ENCODE measurements at places on chromosomes 7 and 10.
A peak's percentile ranks its signal among the peaks of the same experiment; 100 is the strongest.

GRCh38 chr10:30439931-30440330 is 5.9 kb downstream of the MAP3K8 start:
- no peak for DNase-seq

DNA sequence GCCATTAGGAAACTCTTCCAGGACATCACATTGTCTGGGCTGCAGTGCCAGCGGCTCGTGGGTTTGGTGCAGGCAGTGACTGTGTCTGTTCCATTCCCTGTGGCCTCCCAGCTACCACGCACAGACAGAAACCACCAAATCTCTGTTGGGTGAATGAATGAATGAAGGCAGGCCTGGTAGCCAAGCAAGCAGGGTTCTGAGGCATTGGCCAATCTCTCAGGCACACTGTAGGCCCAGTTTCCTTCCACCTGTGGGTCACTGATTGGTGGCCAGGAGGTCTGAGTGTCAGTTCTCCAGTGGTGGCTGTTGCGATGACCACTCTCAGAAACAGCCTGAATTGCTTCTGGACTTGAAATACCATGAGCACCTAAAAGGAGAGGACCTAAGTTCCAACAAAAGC is 59.4 kb upstream of the CTBP2 start:
- DNase-seq, result no peak

DNA sequence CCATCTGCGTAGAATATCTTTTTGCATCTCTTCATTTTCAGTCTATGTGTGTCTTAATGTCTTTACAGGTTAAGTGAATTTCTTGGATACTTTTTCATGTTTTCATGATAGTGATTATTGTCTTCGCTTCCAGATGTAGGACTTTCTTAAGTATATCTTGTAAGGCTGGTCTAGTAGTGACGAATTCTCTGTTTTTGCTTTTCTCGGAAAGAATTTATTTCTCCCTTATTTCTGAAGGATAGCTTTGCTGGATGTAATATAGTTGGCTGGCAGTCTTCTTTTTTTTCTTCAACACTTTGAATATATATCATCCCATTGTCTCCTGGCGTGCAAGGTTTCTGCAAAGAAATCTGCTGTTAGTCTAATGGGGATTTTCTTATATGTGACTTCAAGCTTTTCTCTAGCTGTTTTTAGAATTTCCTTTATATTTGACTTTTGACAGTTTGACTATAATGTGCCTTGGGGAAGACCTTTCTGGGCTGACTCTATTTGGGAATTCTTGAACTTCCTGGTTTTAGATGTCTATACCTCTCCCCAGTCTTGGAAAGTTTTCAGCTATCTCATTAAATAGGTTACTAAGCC is 14.3 kb downstream of the GTPBP4 start:
- no peak for DNase-seq

GRCh38 chr7:141012696-141013344 is 1.9 kb downstream of the MRPS33 start:
- DNase-seq, result no peak

DNA sequence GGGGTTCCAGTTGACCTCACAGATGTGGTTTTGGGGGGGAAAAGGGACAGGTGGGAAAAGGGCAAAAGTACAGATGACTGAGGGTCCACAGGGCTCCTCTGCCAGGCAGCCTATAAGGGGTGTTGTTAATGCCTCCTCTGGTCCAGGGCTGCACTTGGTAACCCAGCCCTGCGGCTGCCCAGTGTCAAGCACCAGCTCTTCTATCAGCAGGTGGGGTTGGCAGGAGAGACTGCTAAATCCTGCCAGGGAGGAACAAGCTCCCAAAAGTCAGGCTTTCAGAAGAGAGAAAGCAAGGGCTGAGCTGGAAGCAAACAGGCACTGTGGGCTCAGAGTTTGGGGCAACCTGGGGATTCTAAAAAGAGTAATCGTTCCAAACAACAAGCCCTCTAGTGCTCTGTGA is 39.1 kb downstream of the LRRC20 start:
- no peak for DNase-seq

GRCh38 chr7:75048435-75049379 is 24.9 kb downstream of the RCC1L start:
- DNase-seq, result no peak

- no peak for DNase-seq
These were observed 124.8 kb upstream of the CHST15 start for GRCh38 chr10:124217906-124218804.

DNA sequence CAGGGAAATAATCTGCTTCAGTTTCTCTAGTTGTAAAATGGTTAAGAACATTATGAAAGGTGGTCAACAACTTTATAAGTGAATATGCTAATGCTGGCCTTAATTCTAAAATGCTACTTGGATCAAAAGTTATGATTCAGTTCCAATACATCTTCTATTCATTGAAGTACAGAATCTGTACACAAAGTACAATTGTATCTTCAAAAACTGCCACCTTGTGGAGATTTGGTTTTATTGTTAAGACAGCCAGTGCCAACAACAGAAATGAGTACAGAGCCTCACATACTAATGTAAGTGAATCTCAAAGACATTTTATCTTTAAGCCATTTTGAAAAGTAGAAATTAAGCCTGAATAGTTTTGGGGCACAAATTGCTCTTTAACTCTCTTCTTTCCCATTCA is 194.0 kb downstream of the CFTR start:
- no peak for DNase-seq

- no peak for DNase-seq
These were observed 14.5 kb upstream of the FAM13C start for GRCh38 chr10:59376846-59377245.

DNA sequence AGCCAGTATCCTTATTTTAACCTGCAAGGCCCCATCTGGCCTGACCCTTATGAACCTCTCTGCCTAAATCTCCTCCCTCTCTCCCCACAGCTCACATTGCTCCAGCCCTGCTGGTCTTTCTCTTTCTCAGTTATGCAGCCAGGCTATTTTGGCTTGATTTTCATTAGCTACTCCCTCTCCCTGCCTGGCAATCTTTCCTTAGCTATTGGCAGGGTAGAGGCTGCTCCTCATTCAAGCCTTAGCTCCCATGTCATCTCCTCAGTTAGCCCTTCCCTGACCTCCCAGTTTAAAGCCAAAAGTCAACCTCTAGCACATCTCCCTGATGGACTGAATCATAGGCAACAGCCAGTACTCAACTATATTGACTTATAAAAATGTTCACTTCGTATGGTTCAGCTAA is 214.4 kb upstream of the CELF2 start:
- peak; percentile 85 for DNase-seq

- DNase-seq, result no peak
These were observed 102.8 kb upstream of the TNS3 start for GRCh38 chr7:47684728-47685127.

DNA sequence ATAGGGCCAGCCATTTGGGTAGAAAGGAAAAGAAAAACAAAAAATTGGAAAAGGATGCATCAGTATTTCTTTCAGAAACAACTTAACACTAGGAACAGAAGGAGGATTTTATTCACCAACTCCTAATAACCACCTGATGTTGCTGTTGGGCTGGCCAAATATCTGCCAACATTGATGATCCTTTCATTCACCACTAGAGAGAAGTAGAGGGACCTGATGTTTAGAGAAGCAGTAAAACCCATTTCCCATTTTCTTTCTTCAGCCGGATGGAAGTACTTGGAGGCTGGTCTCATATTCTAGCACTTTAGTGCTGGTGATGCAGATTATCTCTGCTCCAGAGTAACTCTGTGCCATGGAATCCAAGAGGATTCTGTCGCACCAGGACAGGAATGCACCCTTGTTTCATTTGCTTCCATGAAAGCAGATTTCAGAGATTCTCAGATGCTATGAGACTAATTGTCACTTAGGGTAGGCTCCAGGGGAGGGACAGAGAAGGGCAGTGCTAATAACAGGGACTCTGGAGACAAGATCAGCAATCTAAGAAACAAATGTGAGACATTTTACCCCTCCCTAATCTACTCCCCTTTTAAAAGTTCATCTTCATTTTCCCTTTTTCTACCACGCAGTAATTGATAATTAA is 3.1 kb downstream of the KLLN start:
- peak; percentile 29 for DNase-seq

- no peak for DNase-seq
These were observed 17.2 kb downstream of the PLCE1 start for GRCh38 chr10:94010886-94011285.

DNA sequence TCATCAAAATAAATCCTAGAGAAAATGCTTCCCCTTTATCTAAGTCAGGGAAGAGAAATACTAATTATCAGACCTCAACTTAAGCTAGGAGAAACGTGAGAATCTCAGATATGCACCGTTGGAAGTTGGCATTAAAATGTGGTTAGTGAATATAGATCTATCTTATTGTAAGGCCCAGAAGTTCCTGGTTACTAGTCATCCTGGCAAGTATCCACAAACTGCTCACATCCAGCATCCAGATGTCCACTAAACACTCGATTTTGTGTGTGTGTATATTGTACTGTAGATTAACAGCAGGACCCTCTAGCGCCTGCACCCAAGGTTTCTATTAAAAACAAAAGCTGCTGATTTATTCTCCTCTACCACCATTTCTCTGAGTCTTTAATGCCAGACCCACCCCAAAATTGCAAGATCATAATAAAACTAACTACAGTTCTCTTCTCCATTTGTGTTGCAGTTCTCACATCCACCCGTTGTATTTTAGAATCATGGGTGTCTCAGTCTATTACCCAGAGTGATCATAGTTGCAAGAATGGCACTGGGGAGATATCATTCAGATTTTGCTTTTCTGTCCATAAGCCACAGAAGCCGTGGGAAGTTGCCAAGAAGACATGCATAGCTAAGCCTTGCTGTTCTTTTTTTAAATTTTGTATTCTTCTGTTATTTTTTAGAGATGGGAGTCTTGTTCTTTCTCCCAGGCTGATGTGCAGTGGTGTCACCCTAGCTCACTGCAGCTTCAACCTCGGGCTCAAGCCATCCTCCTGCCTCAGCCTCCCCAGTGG is 165.4 kb downstream of the KIAA1217 start:
- peak; percentile 8 for DNase-seq

DNA sequence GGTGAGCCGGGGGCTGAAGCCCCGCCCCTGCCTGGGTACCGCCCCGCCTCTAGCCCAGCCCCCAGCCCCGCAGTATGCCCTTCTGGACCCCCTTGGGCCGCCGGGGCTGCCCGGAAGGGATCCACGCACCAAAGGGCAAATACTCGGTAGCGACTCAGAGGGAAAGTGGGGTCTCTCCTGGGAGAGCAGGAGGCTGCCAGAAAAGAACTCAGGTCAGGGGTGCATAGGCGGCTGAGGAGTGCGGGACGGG is 796 bp downstream of the FBXL15 start:
- DNase-seq, result no peak

DNA sequence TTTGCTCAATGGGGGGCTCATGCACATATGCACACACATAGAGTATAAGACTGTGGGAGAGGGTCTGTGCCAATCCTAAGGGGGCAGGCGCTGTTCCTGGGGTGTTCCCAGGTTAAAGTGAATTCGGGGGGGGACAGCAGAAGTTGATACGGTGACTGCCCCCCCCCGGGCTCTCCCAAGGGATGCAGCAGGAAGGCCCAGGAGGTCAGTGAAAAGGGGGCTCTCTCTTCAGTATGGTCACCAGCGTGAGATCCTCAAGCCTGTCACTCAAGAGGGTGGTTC is 32.4 kb downstream of the SPDYE6 start:
- DNase-seq, result no peak

- DNase-seq, result no peak
These were observed 5.7 kb upstream of the LCOR start for GRCh38 chr10:96826438-96826837.

- no peak for DNase-seq
These were observed 187.5 kb upstream of the NFE2L3 start for GRCh38 chr7:25964483-25964991.

DNA sequence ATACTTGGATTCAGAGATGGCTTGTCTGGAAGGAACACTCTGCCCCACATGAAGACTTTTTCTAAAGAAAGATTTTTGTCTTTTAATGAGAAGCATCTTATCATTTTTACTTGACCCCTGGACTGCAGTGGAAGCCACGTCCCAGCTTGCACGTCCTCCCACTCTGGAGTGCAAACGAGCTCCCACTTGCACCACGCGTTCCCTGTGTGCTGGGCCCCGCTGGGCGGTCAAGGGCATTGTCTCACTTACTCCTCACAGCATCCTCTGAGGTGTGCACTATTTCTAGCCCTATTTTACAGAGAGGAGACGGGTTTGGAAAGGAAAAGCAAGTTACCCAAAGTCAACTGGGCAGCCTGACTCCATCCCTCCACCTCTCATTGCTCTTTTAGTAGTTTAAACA is 175.2 kb downstream of the HIBADH start:
- no peak for DNase-seq

DNA sequence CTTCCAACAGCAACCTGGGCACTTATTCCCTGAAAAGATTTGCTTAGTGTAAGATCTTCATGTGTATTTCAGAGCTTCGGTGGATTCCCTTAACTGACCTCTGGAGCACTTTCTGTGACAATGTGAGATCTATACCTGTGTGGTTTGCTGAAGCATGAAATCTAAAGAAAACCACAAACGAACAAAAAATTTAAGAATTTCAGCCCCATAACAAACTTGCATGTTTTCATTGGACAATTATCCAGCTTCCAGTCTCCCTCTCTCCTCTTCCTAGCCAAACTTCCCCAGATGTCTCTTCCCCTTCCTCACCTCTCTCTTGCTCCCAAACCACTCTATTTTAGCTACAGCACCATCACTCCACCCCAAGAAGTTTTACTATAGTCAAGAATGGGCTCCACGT is 279.9 kb upstream of the SORCS1 start:
- DNase-seq, result no peak

GRCh38 chr10:96411716-96412320 is 53.0 kb upstream of the OPALIN start:
- DNase-seq, result no peak

DNA sequence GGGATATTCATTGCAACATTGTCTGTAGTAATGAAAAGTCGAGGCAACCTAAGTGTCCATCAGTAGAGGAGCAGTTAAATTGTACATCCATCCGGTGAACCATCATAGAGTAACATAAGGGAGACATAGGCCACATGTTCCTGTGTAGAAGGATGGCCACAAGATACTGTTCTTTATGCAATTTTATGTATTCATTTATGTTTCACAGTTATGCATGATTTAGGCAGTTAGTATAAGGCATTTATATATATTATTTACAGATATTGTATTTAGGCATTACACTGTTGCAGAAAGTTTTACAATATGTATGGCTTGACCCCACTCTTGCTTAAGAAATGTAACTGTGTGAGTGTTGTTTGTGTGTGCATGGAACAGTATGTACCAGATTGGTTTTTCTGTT is 36.0 kb upstream of the CDH23 start:
- no peak for DNase-seq

DNA sequence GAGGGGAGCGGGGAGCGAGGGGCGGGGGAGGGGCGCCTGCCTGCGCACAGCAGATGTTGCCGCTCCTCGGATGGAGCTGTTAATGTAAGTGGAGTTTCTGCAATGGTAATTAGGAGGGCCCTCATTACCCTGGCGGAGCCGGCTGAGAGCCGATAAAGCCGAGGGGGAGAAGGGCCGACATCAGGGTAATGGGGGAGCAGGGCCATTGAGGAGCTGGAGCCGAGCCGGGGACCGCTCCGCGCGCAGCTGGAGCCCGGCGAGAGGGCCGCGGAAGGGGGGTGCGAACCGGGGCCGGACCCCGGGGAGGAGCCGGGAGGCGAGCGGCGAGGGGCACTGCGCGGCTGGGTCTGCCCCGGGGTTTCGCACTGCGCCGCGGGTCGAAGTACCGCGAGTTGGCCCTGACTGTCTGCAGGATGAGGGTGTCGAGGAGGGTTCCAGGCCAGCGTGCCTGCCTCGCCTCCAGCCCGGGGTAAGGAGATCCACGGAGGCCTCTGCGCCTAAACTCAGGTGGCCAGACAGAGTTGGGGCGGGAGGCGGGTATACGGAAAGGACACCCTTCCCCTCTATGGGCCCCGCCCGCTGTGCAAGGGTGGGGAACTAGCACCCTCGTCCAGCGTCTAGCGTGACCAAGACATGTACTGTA is 55.0 kb upstream of the LBX1 start:
- no peak for DNase-seq

GRCh38 chr7:23938937-23939552 is 229.0 kb downstream of the STK31 start:
- DNase-seq, result peak; percentile 19
